Activated CD4-positive, alpha-beta T cell treated with anti-CD3 and anti-CD28 coated beads, Interleukin-2, amount 10 ng/mL, durations not matched to agents 7 days and 5 days (primary cell): ENCODE measurements at places on chromosomes 6 and 20. TPM values are rescaled to one million over a fixed set of nuclear protein-coding genes. Genes with fewer than 3 reads are reported as not detected.

GRCh38 chr6:118725944-118726343 is 74.6 kb upstream of the CEP85L start:
- H3K27ac ChIP-seq = peak overlapping the region; percentile 60
- H3K27me3 ChIP-seq = no peaks in the 10 kb centered on the region
- no peak overlapping the region for H3K4me3 ChIP-seq

DNA sequence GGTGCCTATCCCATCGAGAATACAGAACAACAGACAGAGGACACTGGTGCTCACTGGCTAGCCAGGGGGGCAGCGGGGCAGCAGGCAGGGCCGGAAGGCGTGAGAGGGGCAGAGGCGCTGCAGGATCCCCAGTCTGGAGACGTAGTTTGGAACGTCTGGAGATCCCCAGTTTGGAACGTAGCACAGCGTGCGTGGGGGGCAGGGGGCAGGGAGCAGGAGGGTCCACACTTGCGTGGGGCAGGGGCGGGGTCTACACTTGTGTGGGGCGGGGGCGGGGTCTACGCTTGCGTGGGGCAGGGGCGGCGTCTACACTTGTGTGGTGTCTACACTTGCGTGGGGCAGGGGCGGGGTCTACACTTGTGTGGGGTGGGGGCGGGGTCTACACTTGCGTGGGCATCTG is 107.2 kb downstream of the DACT2 start:
- no peak overlapping the region for H3K27ac ChIP-seq
- DNase-seq = no peak

DNA sequence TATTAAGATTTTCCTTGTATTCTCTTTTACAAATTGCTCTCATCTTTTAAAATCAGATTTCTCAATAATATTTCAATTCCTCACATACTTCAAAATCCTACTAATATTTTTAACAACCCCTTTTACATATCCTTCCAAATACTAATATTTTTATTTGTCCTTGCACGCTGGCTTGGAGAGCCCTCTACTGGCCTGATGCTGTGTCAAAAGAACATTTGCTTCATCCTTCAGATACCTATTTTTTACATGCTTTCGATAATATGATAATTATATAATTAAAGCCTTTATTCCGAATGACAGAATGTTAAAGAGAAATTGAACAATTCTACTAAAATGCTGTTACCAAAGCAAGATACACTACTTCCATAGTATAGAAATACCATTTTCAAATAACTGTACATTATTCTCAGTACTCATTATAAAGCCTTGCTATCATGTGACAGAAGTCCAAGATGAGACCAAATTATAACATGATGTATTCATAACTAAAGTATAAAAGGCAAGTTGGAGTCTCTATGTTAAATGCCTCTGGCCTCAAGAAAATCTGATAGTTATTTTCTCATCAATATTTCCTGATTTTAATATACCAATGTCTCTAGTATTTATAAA is 39.0 kb upstream of the PLN start:
- H3K36me3 ChIP-seq = peaks cover 16% of the 10 kb centered on the region
- DNase-seq = no peak
- no peaks in the 10 kb centered on the region for H3K4me1 ChIP-seq
- no peak overlapping the region for H3K27ac ChIP-seq
- H3K27me3 ChIP-seq = no peaks in the 10 kb centered on the region
- no peak overlapping the region for H3K4me3 ChIP-seq

The C6orf141 gene
- 0.83 TPM for total RNA-seq

DNA sequence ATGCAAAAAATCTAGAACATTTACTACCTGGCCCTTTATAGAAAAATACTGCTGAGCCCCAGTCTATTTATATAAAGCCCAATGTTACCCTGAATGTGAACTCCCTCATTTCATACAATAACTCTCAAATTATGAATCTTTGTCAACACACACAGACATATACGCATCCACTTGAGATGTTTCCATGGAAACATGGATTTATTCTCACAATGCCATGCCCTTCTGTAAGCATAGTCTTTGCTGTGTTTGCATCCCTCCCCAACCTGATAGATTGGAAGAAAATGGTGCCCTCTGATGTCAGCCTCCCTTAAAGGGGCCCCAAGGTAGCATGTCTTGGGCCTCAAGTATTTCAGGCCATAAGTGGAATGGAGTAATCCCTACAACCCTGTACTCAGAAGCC is 573.1 kb downstream of the KIF16B start:
- no peak for DNase-seq
- no peaks in the 10 kb centered on the region for H3K36me3 ChIP-seq
- H3K4me3 ChIP-seq = no peak overlapping the region

- no peak overlapping the region for H3K4me3 ChIP-seq
- DNase-seq = no peak
- no peaks in the 10 kb centered on the region for H3K4me1 ChIP-seq
- peaks cover 4% of the 10 kb centered on the region for H3K27me3 ChIP-seq
- no peak overlapping the region for H3K27ac ChIP-seq
These were observed 30.8 kb upstream of the PPP1R3G start for GRCh38 chr6:5054245-5054873.
